ENCODE measurements at places on chromosomes 12 and 14. TPM values are rescaled to one million over a fixed set of nuclear protein-coding genes. Genes with fewer than 3 reads are reported as not detected.
A peak's percentile ranks its signal among the peaks of the same experiment; 100 is the strongest.

- DNase-seq, result no peak
Measured at GRCh38 chr14:64987438-64987767, 708 bp downstream of the FNTB start.

DNA sequence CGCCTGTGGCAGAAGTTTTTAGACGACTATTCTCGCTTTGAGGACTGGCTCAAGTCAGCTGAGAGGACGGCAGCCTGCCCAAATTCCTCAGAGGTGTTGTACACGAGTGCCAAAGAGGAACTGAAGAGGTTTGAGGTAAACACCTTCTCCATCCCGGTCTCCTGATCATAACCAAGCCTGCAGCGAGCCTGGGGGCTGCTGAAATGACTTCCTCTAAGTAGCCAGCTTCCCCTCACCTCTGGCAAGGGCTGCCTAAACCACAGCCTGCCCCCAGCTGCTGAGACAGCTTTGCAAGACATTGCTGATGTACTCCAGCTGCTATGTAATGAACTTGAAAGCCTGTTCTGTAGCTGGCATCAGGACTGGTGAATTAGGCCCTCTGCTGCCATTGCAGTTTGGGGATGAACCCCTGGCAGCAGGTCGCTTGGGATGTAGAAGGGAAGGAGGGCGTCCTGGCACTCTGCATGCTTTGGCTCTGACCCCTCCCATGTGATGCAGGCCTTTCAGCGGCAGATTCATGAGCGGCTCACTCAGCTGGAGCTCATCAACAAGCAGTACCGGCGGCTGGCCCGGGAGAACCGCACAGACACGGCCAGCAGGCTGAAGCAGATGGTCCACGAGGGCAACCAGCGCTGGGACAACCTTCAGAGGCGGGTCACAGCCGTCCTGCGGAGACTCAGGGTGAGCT lies 84.6 kb downstream of the ESR2 start:
- DNase-seq, result peak; percentile 68

DNA sequence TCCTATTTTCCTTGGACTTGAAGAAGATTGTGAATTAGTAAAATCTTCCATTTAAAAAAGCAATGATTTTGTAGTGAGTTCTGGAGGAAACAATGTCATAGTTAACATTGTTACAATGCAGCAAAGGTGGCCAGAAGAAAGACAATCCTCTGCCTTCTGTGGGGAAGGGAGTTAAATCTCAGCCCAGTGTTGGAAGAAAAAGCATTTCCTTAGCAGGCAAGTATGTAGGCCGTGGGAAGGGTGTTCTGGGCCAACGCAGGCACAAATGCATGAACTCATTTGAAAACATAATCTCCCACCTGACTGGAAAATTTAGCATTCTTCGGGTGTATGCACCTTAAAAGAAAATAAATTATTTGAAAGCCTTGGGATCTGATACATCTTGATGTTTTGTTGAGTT lies 258.6 kb downstream of the ADAMTS20 start:
- no peak for DNase-seq

DNA sequence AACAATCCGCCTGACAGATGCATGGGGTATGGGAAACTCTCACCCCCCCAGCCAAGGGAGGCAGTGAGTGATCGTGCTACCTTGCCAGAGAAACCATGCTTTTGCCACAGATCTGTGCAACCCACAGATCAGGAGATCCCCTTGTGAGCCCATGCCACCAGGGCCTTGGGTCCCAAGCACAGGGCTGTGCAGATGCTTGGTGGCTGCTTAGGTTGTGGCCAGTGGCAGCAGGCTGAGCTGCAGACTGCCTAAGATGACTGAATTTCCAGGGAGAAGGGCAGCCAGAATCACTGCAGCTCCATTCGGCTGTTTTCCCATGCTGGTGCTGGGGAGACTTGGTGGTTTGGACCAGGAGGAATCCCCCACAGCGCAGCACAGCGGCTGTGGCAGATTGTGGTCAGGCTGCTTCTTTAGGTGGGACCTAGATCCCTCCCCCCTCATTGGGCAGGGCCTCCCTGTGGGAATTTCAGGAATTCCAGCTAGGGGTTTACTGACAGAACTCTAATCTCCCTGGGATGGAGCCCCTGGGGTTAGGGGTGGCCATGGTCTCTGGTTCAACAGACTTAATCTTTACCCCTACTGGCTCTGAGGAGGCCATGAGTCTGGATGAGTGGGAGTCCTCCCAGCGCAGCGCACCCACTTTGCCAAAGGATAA lies 264.6 kb upstream of the DAAM1 start:
- no peak for DNase-seq

DNA sequence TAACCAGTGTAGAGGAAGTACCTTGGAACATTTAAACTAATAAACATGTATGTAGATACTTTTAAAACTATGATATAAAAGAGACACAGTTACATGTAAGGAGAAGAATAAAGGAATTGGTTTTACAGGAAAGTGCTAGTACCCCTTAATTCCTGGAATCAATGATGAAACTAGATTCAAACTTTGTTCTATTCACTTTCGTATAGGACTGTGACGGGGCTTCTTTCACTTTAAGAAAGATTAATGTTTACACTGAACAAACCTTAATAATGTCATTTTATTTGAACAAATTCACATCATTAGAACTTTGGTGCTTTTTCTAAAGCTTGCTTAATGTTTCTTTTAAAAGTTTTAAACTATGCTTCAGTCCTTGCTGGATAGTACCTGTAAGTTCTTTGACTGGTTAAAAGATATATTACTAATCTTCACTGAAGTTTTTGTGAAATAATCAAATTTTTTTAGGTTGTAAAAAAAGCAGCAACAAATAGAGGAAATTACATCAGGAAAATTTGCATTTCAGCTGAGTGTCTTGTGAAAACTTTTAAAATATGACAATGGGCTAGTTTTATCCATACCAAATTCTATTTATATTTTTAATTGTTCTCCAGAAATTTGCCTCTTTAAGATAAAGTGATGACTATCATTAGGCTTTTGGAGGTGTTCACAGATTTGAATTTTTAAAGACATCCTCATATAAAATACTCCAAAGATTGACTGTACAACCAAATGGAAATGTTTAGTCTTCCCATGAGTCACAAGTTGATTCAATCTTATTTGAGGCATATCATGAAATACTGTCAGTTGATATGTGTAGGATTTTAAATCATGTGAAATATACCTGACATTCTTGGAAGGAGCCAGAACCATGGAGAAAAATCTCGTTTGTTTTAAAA lies 36.2 kb downstream of the PAPOLA start:
- DNase-seq, result no peak

DNA sequence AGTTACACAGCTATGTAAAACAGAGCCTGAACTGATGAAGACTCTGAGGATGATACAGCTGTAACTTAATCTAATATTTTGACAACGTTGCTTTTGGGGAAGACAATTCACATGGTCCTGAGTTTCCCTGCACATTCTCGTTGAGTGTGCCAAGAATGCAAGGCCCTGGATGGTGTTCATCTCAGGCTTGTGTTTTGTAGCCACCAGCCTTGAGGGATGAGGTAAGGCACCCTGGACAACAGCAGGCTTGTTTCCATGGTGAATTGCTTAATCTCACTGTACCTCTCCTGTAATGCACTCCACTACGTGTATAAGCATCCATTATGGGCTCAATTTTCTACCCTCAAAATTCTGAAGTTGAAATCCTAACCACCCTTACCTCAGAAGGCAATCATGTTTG lies 2.1 kb downstream of the CATSPERB start:
- DNase-seq, result no peak

GRCh38 chr12:87991483-87991882 lies 37.7 kb downstream of the C12orf50 start:
- no peak for DNase-seq

DNA sequence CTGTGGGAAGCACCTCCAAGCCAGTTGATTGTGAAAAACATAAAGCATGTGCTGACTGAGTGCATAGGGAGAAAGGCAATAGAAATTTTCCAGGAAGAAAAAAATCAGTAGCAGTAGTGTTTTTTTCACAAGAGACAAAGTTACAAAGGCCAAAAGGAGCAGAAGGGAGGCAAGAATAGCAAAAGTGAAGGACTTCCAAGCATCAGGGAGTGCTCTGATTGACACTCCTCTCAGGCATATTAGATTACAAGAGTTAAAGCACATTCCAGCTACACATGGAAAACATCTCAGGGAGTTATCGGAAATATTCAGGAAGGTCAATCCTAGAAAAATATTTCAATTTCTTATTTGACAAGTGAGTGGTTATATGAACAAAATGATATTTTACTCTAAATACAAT lies 508.0 kb downstream of the MDGA2 start:
- DNase-seq, result no peak

DNA sequence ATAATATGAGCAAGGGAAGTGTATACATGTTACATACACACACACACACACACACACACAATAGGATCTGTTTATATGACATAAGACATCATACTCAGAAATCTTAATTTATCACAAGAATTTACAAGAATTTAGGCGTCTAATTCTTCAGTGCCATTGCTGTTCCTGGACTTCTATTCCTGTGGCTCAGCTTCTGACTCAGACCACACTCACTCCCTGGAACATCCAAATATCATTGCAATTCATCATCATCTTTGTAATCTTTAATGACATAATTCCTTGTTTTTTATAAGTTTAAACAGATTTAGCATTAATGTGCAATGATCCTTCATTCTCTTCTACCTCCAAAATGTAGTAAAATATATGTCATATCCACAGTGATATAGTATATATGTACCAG lies 544.2 kb downstream of the FOXG1 start:
- no peak for DNase-seq

The RNASE7 gene
- total RNA-seq, result not detected

The TIMM9 gene
- 17.2 TPM for total RNA-seq

The PRH2 gene
- total RNA-seq, result not detected

The PLEKHD1 gene
- under 0.01 TPM for total RNA-seq

All from hematopoietic multipotent progenitor cell (in vitro differentiated cells).